NCI-H1417 treated with DMSO at 0.1 percent for 48 hours (cell line): ENCODE measurements at places on chromosomes 13 and 19.

DNA sequence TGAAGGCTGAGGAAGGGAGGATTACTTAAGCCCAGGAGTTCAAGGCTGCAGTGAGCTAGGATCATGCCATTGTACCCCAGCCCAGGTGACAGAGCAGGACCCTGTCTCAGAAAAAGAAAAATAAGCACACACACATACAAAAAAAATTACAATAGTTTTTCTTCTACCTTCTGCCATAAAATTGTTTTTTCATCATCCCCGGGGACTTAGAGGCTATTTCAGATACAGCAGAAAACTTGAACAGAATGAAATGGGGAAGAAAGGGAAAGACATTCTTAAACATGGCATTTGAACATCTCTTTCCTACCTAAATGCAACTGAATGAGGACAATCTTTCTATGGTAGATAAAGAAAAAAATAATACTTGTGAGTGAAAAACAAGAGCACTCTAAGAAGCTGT, 109.1 kb downstream of the KCTD12 start:
- DNase-seq, result no peak

DNA sequence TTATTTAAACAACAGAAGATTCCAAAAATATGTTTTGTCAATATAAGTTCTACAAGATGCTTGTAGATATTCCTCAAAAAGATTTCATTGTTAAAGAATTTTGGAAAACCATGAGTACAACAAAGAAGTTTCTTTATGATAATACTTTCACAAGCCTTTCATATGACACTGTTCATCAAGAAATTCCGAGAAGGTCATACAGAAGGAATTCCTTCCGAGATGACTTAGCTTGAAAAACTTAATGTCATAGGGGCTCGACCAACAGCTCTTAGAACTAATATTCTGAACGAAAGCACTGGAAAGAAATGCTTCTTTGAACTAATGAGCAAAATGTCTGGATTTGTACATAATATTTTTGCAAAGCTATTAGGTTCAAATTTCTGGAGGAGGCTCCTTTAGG, 403.4 kb downstream of the KLF5 start:
- no peak for DNase-seq

DNA sequence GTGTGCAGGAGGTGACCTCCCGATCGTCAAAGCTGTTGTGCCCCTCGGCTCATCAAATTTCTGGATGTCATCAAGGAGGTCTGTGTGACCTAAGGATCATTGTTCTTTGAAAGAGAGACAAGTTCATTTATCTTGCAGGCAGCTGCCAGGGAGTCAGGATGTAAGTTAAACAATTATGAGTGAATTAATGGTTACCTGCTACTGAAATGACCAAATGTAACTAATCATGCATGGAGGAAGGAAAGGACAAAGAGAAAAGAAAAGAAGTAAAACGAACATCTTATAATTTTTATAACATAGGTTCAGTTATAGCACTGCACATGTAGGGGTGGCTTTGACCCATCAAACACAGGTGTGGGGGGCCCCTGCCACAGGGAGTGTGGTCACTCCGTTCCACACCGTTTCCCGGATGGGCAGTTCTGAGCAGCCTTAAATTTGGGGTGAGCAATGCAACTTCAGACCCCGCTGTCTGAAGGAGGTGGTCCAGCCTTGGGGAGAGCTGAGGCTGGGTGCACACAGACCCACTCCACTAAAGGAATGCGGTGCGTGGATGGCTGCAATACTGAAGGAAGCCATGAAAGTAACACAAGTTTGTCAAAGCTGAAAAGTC, 5.3 kb downstream of the CD22 start:
- no peak for DNase-seq

GRCh38 chr19:2332341-2333026, 4.0 kb downstream of the SPPL2B start:
- DNase-seq, result no peak

- DNase-seq, result no peak
Observed at GRCh38 chr13:27182844-27183497, 11.4 kb upstream of the USP12 start.

DNA sequence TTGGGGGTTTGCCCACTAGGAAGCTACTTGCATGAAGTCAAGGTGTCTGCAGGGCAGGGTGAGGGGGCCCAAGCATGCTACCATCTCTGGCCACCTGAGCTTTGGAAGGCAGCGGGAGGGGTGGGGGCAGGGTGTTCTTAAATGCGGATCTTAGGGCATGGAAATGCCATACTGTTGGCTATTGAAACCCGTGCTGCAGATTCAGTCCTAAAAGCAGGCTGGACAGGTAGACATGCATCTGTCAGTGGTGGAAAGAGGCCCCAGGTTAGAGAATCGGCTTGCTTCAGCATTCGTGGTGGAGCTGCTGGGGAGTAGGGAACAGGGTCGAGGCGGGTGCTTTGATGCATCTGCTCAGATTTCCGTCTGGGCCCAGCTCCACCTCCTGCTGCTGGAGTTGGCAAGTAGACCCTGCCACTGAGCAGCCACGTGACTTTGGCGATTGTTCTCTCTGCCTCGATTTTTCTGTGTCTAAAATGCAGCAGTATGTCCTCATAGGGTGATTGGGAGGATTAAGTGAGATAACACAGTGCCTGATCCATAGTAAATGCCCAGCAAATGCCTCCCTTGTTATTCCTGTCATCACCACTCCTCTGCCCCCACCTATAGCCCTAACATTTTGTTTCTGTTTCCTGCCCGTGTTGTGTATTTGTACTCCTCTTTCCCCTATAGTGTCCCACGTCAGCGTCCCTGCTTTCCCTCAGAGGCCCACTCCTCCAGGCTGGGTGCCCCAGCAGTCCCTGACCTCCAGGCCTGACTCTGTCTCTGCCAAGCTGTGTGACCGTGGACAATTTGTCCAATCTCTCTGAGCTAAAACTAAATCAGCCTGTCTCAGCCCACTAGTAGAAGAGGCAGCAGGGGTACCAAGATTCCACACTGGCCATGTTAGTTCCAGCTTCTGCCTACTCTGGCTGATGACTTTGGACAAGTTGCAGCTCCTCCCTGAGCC, 5.8 kb downstream of the PPP1R37 start:
- no peak for DNase-seq

DNA sequence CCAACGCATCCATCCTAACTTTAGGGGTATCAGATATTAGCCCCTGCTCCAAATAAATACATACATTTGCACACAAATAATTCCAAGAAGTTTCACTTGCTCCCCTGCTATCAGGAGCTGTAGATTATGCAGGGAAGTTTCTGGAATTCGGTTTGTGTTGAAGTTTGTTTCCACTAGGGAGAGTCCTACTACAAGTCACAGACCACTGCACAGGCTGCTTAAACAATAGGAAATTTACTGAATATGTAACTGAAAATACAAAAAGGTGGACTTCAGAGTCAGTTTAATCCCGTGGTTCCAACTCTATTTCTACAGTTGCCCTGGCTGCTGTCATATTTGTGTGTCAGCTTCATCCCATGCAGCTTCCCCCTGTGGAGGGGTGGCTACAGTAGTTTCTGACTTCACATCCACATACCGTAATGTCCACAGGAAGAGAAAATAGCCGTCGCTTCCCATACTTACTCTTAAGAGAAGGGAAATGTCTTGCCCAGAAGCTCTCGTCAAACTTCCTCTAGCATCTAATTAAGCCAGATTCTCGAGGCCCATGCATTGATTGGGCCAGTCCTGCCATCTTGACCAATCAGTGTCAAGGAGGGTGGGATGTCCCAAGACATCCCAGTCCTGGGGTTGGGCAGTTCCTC, 286.6 kb downstream of the COG6 start:
- DNase-seq, result no peak

GRCh38 chr13:49533591-49534269, 38.0 kb downstream of the PHF11 start:
- no peak for DNase-seq

GRCh38 chr13:26485288-26485687, 72.2 kb upstream of the WASF3 start:
- DNase-seq, result no peak

DNA sequence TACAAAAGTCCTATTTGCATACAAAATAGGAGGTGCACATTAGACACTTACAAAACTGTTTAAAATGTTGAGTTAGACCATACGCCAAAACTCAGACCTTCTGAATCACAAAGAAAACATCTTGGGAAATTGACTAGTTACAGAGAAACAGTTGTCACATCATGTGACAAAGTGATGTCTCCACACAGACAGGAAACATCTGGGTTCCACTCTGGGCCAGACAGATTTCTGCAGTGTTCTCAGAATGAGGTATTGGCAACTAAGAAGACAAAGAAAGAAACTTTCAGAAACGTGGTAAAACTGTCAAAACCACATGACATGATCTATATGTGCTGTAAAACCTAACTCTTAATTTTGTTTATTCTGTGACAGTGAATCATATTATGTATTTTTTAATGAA, 6.7 kb downstream of the ZNF793 start:
- DNase-seq, result no peak

DNA sequence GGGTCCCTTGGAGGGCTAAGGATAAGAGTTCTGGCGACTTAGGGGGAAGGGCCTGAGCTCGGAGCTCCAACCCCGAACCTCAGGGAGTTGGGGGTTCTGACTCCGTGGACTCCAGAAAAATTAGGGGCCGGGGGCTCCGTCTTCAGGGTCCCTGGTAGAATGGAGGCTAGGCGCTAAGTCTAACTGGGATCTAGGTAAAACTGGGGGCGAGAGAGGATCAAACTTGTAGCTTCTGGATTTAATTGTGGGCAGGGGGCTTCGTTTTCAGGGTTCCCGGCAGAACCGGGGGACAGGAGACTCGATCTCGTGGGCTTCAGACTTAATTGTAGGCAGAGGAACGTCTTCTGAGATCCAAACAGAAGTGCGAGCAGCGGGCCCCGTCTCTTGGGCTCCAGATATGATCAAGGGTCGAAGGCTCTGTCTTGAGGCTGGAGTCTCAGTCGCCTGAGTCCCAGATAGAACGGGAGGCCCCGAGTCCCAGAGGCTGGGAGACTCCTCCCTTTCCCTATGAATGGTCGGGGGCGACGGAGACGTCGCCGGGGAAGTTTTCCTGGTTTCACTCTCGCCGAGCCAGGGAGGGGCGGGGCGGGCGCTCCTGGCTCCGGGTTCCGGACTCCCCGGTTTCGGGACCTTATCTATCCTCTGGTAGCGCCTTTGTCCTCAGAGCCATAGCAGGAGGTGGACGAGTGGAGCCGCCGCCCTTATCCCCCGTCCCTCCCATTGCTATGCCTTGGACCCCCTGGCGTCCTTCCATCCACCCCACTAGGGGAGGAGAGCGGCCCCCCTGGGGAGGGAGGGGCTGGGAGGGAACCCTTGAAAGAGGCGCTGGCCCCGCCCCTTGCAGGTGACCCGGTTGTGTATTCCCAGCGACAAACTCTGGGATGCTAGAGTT, 1.3 kb downstream of the NECTIN2 start:
- DNase-seq, result no peak

GRCh38 chr13:53941588-53942190, 913.1 kb downstream of the OLFM4 start:
- no peak for DNase-seq

GRCh38 chr19:31955061-31955460, 390.3 kb upstream of the ZNF507 start:
- DNase-seq, result no peak

DNA sequence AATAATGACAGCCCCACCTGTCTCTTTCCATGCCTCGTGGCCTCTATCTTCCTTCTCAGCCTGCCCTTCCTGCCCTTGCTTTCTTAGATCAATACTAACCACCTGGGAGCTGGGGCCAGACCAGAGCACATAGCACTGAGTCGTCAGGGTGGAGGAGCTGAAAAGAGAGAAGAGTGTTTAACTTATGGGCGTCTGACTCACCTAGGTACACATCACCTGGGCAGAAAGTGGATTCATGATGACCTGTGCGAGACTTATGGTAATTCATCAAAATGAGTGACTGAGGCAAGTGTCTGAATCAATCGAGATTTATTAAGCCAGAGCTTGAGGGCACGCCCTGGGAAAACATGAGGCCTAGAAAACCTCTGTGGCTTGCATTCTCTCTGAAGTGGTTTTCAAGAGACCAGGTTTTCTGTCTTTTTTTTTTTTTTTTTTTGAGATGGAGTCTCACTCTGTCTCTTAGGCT, 19.2 kb downstream of the CEACAM6 start:
- peak; percentile 73 for DNase-seq

DNA sequence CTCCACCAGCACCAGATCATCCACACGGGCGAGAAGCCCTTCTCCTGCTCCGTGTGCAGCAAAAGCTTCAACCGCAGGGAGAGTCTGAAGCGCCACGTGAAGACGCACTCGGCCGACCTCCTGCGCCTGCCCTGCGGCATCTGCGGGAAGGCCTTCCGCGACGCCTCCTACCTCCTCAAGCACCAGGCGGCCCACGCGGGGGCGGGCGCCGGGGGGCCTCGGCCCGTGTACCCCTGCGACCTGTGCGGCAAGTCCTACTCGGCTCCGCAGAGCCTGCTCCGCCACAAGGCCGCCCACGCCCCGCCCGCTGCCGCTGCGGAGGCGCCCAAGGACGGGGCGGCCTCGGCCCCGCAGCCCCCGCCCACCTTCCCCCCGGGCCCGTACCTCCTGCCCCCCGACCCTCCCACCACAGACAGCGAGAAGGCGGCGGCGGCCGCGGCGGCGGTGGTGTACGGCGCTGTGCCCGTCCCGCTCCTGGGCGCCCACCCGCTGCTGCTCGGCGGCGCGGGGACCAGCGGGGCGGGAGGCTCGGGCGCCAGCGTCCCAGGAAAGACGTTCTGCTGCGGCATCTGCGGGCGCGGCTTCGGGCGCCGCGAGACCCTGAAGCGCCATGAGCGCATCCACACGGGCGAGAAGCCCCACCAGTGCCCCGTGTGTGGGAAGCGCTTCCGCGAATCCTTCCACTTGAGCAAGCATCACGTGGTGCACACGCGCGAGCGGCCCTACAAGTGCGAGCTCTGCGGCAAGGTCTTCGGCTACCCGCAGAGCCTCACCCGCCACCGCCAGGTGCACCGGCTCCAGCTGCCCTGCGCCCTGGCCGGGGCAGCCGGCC, 9.4 kb downstream of the ZNF784 start:
- no peak for DNase-seq

DNA sequence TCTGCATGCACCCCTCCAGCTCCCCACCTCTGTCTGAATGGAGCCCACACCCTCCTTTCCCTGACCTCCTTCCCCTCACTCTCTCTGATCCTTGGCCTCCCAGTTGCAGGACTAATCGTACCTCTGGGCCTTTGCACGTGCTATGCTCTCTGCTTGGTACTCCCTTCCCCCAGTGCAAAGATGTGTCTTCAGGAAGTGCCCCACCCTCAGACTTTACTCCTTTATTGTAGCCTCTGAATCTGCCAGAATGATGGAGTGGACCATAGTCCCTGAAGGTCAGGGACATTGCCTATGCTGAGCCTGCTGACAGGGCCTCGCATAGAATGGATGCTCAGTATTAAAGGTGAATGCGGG, 1.3 kb upstream of the JUND start:
- no peak for DNase-seq

GRCh38 chr19:17346109-17346671, 8.8 kb downstream of the GTPBP3 start:
- DNase-seq, result no peak
